ENCODE measurements at places on chromosomes 5 and 9.

- DNase-seq, result no peak
Measured at GRCh38 chr5:159864885-159865691, 51.2 kb upstream of the ADRA1B start.

DNA sequence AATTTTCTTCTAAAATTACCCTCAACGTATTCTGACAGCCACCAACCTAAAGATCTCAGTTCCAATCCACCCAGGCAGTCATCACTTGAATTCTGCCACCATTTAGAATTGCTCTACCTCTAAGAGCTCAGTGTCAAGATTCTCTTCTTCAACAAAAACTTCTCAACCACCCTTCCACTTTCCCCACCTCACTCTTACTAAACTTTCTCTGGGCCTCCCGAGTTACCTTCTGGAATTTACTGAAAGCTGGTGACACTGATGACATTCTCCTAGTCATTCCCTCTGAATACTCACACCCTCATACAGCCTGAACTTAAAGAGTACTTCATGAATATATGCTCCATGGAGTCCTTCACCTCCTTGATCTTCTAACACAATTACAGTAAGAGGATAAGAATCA is 209.5 kb downstream of the TSSK1B start:
- DNase-seq, result no peak

GRCh38 chr9:103037508-103038477 is 42.7 kb downstream of the CYLC2 start:
- DNase-seq, result peak; percentile 54

- no peak for DNase-seq
Measured at GRCh38 chr5:134127376-134127861, 12.9 kb downstream of the TCF7 start.

DNA sequence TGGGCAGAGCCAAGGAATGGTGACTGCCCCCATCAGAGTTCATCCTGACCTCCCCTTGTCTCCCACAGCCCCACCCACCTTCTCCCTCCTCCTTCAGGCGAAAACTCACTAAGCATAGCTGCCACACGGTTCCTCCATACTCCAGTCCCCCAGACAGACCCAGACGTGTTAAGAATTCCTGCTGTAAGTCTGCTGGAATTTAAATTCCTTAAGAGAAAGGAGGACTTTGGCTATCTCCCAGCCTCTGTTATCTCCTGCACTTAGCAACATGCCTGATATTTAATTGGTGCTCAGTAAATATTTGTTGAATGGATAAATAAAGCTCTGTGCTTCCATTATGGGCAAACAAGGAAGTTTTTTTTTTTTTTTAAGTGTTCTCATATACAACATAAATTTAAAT is 213.7 kb downstream of the RFK start:
- DNase-seq, result no peak

- no peak for DNase-seq
Measured at GRCh38 chr5:1099926-1100663, 11.8 kb downstream of the SLC12A7 start.

GRCh38 chr9:92245005-92245797 is 48.3 kb downstream of the IARS1 start:
- no peak for DNase-seq

Measured in non-pigmented ciliary epithelial cell (primary cell).